NAMALWA (cell line): ENCODE measurements at places on chromosomes 12 and 14.
A peak's percentile ranks its signal among the peaks of the same experiment; 100 is the strongest.

- DNase-seq: no peak
Measured at GRCh38 chr12:113561068-113561780, 89.6 kb upstream of the LHX5 start.

- DNase-seq: no peak
Measured at GRCh38 chr14:94427016-94427613, 25.5 kb downstream of the SERPINA11 start.

DNA sequence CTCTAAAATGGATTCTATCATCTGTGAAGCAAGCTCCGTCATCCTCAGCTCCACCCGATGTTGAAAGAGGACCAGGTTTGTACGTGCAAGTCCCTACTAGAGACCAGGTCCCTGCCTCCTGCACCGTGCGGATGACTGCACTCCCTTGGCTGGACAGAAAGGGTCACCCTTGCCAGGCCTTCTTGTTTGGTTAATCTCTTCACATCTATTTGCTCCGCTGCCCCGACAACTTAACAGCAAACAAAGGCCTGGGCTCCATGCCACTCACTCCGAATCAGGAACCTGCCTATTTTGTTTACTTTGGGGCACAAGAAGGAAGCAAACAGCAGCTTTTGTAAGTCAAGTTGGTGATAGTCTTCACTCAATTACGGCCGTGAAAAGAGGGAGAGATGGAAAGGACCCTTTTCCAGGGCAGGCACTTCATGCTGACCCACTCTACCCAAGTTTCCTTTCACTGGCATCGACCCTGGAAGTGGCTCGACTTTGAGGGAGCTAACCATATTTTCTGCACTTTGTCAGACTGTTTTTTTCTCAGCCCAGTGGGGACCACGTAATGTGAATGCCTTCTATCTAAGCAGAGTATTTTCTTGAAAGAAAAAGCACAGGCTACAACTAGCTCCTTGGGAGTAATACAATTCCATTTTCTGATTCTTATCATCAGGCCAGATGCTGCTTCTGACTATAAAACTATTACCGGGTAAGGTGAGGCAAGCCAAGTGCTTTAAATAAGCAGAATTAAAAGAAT, 202.6 kb downstream of the FOXN3 start:
- no peak for DNase-seq

DNA sequence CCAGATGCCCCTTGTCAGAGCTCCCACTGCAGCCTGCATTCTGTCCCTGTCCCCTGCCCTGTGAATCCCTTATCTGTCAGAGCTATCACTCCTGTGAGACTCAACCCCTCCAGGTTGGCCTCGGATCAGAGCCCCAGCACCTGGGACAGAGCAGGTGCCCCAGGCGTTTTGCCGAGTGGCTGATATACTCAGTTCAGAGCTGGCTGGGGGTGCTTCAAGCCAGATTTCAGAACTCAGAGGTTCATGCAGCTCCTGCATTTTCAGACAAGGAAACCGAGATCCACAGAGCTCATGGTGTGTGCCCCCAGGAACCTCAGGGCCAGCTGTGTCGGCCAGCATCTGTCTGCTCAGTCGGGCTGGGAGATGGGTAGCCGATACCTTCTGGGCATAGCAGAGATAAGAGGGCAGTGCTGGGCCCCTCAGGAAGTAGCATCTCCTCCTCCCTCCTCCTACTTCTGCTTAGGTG, 228.0 kb upstream of the RTL1 start:
- no peak for DNase-seq

- DNase-seq: peak; percentile 84
Measured at GRCh38 chr12:57216014-57216911, at the start of gene NXPH4. NXPH4 (plus strand) TSS chr12:57216794; CDS start chr12:57216970, 176 bp downstream.

- DNase-seq: no peak
Measured at GRCh38 chr14:22796087-22796707, 19.0 kb downstream of the SLC7A7 start.

DNA sequence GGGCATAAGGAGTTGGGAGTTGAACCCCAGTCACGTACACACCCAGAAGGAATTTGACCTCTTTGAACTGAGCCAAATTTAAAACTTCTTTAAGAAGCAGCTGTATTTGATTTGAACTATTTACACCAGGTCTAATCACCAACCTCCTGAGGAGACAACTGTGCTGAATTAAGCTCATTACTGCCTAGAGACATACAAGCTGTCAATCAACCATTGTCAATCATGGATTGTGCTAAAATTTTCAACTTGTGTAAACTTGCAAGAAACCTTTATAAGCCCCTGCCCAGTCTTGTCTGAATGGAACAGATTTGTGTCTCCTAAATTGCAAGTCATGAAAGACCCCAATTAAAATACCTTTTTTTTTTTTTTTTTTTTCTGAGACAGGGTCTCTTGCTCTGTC, 44.3 kb upstream of the RESF1 start:
- no peak for DNase-seq

DNA sequence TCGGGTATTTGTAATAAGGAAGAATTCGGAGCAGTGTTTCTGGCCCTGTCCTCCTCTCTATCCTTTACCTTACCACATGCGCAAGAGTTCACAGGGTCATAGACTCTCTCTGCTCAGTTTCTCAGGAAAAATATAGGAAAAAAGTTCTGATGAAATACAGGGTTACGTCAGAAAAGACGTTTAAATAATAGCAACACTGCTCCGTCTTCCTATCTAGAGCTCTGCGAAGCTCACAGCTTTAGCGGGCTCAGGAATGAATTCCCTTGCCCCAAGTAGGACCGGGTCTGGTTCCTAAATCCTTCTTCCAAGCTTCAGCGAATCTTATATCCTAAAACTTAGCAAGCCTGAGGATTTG, 365 bp downstream of the CCDC59 start:
- no peak for DNase-seq

DNA sequence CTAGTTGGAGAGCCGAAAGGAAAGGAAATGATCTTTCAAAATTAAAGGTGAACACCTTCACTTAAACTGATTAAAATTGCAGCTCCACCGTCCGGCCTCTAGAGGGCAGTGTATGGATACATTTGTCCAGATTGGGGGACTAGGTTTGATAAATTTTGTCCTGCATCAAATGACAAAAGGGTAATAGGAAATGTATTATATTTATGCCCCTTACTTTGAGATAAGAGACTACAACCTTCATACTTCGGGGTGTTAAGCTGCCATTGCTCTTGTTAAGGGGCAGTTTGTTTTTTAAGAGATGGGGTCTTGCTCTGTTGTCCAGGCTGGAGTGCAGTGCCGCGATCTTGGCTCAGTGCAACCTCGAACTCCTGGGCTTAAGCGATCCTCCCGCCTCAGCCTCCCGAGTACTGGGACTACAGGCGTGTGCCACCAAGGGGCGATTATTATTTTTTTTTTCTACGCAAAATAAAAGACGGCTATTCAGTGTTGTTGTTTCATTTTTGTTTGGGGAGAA, 818 bp upstream of the SUOX start:
- peak; percentile 87 for DNase-seq

DNA sequence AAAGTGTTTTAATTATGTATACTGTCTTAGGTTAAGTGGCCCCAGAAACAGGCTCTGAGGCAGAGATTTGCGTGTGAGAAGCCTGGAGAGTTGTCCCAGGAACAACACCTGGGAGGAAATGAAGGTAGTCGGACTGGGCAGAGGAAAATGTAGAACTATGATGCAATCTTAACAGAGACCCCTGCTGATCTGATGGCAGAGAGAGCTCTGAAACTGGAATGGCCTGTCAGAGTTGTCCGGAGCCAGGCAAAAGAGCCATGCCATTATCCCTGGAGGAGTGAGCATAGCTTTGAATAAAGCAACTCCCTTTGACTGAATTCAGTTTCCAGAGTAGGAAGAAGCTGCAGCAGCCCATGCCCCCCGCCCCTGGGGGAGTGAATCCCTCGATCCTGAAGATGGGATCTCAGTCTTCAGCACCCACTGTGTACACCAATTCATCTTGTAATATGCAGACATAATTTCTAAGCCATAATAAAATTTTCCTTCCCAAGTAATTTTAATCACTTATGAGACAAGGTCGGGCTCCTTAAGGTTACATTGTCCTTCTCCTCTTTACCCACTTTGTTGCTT, 264.8 kb downstream of the PDZRN4 start:
- no peak for DNase-seq

DNA sequence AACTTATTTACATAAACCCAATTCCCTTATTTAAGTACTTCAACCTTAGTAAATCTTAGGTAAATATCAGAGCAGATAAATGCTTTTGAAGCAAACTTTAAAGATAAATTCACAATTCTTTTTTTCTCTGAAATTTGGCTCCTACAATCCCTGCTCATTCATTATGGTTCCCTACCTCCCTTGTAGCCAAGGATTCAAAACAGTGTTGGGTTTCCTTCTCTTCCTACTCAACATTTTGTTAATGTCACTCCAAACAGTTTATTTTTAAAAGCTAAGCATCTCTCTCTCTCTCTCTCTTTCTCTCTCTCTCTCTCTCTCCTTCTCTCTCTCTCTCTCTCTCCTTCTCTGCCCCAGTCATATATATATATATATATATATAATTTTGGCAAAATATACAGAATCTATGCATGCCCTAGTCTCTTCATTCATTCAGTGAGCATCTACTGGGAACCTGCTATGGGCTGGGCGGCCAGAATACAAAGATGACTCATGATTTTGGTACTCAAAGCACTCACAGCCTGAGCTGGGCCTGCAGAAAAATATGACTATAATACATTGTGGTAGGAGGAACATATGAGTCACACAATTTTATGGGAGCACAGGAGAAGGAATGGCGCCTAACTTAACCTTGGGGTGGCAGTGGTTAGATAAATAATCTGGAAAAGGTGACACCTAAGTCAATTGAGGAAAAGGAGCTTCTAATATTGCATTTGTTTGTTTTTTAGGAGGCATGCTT, 123.7 kb upstream of the DHRS4 start:
- no peak for DNase-seq

- DNase-seq: no peak
Measured at GRCh38 chr12:2593045-2593444, 201.7 kb upstream of the FKBP4 start.

DNA sequence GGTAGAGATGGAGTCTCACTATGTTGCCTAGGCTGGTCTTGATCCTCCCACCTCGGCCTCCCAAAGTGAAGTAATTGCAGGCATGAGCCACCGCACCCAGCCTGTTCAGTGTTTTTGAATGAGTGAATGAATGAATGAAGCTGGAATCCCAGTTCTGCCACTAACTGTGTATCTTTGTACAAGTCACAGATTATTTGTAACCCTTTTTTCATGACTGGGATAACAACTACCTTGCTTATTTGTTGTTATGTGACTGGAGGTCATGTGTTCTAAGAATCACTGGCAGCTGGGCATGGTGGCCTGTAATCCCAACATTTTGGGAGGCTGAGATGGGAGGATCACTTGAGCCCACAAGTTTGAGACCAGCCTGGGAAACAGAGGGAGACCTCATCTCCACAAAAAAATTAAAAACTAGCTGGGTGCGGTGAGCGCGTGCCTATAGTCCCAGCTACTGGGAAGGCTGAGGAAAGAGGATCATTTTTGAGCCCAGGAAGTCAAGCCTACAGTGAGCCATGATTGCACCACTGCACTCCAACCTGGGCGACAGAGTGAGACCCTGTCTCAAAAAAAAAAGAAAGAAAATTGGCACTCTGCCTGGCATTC, 13.3 kb upstream of the NUMB start:
- no peak for DNase-seq

DNA sequence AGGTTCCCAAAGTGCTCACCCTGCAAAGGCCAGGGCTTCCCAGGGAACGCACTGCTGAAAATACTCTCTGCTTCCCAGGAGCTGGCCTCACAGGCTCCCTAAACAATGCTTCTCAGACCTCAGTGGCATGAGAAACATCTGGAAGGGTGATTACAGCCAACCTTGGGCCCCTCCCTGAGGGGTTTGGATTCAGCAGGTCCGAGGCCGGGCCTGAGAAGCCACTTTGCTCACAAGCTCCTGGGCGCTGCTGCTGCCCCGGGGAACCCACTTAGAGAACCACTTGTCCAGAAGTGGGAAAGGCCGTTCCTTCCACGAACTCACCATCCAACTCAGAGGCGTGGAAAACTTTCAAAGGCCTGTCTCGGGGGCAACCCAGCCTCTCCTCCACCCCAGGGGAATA, 130.5 kb downstream of the PIWIL1 start:
- no peak for DNase-seq

GRCh38 chr14:86533834-86534233, 1003.9 kb downstream of the FLRT2 start:
- DNase-seq: no peak

DNA sequence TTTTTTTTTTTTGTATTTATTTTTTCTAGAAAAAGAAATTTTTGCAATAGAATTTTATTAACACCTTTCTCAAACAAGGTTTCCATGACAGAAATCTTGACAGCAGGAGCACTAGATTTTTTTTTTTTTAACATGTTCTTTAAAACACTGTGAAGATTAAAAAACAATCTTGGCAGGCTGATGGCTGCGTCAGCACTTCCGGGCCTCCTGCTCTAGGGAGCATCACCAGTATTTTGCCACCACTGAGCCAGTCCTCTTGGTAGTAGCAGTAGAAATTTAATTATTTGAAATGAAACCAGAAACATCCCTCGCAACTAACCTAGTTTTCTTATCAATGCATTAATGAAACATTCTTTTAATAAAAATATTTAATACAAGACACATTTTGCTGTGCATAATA, 99.6 kb downstream of the APAF1 start:
- DNase-seq: no peak

GRCh38 chr12:12454315-12454714, 97.4 kb downstream of the BORCS5 start:
- DNase-seq: no peak

GRCh38 chr12:103169-103981, 36.8 kb downstream of the IQSEC3 start:
- DNase-seq: peak; percentile 82

DNA sequence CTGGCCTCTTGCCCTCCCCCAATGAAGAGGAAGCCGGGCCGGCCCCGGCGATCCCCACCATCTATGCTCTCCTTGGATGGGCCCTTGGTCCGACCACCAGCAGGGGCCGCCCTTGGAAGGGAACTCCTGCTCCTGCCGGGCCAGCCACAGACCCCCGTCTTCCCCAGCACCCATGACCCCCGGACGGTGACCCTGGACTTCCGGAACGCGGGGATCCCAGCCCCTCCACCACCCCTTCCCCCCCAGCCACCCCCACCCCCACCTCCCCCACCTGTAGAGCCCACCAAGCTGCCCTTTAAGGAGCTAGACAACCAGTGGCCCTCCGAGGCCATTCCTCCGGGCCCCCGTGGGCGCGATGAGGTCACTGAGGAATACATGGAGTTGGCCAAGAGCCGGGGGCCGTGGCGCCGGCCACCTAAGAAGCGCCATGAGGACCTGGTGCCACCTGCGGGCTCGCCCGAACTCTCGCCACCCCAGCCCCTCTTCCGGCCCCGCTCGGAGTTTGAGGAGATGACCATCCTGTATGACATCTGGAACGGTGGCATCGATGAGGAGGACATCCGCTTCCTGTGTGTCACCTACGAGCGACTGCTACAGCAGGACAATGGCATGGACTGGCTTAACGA, 19.4 kb downstream of the SETD1B start:
- DNase-seq: no peak

DNA sequence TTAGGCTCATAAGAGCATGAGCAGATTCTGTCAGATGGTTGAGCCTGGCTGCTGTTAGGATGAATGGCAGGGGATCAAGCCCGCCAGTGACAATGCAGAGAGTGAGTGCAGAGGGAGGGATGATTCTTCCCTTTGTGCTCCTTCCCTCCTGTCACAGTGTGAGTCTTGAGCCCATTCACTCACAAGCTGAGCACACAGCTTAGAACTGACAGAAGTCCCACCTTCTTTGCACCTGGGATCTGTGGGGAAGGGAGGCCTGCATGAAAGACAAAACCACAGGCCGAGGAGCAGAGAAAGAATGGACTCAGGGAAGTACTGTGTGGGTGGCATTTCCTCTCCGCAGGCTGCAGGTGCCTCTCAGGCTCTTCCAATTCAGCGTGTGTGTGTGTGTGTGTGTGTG, 160.6 kb downstream of the KCNA5 start:
- no peak for DNase-seq

GRCh38 chr14:60975551-60975950, 5.3 kb downstream of the TRMT5 start:
- no peak for DNase-seq
